Stimulated activated CD8-positive, alpha-beta memory T cell treated with anti-CD3 and anti-CD28 coated beads, Interleukin-4, amount 100 ng/mL, for 1 hour (primary cell): ENCODE measurements at places on chromosomes 3 and 15.

DNA sequence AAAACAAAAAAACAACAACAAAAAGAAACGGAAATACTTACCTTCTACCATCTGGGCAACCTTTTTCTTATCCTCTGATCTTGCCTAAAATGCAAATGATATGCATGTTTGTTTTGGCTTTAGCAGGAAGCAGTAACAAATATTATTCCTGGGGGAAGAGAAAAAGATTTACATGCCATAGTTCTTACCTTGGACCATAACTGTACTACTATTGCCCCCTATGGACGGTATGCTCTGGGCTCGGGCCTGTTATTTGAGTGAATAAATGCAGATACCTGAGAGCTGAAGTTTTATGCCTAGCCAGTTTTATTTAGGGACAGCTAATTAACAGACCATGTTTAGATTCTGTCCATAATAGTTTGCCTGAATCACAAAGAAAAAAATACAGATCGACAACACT, 12.6 kb upstream of the STARD5 start:
- peak; percentile 22 for DNase-seq

GRCh38 chr3:191330530-191331048, 263 bp upstream of the UTS2B start:
- no peak for DNase-seq

GRCh38 chr3:51591231-51591630, 52.7 kb downstream of the RAD54L2 start:
- DNase-seq = no peak

- DNase-seq = no peak
Measured at GRCh38 chr3:40490916-40491315, 14.0 kb downstream of the ZNF619 start.

DNA sequence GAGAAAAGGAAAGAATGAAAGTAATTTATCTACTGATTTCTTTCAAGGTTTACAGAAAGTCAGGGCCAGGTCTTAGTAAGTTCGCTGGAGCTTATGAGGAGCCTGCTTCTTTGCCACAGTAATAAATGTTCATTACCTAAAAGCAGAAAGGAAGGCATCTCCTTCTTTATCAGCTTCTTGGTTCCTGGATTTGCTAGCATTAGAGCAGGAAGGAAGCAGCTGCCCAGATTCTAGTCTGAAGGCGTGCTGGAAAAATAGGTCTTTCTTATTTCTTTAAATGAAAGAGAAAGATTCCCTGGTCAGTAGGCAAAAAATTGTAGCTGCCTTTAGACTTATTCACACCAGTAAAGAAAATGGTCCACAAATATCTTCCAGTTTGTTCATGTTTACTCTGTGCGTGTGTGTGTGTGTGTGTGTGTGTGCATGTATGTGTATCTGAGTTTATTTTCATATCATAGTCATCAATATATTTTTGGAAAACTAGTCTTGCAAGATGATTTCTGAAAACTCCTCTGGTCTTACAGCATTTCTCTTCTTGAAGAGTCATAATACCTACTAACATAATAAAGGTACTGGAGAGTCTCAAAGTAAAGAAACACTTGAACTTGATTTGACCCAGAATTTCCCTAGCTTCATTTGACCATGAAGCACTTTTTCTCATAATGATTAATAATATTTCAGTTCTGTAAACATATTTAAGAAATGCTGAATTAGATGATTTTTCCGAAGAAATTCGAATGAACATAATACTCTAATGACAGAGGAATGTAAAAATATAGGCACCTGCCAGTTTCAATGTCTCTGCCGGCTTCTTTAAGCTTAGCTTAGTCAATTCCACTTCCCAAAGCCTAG, 255.3 kb upstream of the ZPLD1 start:
- DNase-seq = no peak

- DNase-seq = no peak
Measured at GRCh38 chr3:193677734-193678133, 84.7 kb downstream of the OPA1 start.

DNA sequence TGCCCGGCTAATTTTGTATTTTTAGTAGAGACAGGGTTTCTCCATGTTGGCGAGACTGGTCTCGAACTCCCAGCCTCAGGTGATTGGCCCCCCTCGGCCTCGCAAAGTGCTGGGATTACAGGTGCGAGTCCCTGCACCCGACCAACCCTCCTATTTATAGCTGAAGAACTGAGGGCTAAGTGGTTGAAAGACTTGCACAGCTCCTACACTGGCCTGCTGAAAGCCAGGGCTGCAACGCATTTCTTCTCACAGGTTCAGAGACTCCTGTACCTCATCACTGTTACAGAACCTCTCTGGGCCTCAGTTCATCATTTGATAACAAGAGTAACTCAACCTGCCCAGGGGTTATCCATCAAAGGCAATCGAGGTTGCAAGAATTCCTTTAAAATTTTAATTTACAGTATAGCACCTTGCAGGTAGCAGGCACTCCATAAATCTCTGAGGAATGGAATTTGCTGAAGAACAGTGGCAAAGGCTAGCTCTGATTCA, 626.5 kb upstream of the TBL1XR1 start:
- DNase-seq = no peak

DNA sequence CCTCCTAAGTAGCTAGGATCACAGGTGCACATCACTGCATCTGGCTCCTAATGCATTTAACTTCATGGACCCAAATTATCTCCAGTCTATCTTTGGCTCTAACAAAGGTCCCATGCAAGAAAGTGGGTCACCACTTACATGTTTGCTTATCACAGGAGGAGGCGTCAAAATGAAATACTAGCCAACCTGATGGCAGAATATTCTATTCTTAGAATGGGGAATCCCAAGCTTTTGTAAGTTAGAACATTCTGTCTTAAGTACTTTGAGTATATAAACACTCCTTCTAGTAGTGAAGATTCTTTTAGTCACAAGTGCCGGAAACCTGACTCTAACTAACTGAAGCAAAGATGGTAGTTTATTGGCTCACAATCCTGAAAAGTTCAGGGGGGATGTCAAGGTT, 72.0 kb upstream of the ADAMTS9 start:
- DNase-seq = no peak

GRCh38 chr15:50698101-50698500, 11.5 kb upstream of the TRPM7 start:
- no peak for DNase-seq

- DNase-seq = no peak
Measured at GRCh38 chr3:29293421-29293820, 12.6 kb downstream of the RBMS3 start.

- no peak for DNase-seq
Measured at GRCh38 chr3:133096900-133097613, 58.9 kb downstream of the TMEM108 start.

DNA sequence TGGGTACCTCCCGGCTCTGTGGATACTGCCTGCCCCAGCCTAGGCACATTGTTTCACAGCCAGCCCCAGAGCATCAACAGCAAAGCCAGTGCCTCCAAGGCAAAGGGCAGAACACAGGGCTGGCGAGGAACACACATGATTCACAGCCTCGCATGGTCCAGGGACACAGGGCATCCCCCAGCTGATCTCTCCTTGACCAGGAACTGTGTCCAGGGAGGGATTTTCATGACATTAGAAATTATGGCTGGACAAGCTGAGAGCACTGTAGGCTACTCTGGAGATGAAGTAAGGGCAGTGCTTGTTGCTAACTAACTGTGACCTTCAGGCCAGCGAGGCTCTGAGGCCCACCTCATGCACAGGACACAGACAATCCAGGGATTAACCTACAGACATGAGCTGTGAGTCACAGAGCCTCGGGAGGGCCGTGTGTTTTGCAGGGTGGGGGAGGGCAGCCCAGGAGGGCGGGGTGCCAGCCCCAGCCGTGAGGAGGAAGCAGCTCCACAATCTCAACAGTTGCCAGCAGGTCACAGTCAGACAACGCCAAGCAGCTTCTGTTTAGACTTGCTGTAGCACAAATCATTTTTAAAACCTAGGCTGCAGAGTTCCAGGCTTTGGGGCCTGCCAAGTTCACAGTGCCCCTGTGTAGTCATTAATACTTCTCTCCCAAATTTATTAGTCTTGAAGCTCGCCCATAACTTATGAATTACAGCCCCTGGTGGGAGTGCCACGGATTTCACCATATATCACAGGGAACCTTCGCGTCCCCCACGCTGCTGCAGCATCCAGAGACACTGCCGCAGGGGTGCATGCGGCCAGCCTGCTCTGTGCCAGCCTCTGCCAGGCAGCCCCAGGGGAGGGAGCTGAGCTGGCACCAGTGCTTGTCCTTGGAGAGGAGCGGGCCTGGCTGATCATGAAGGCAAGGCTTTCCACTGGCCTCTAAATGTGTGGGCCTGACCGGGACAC, 114.7 kb downstream of the ETFA start:
- no peak for DNase-seq

DNA sequence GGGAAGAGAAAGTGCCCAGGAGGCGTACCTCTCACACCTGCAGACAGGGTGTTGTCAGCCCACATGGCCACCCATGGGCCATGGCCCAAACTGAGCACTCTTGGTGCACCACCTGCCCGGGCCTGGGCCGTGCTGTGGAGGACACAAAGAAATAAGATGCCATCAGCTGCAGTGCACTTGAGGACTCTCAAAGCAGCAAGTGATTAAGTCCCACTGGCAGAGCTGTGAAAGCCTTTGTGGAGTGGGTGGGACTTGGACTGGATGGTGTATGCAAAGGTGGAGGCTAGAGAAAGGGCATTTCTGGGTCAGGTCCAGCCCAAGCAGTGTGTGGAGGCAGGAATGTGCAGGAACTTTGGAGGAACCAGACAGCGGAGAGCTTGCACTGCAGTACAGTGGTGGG, 122.3 kb downstream of the MEGF11 start:
- DNase-seq = no peak

DNA sequence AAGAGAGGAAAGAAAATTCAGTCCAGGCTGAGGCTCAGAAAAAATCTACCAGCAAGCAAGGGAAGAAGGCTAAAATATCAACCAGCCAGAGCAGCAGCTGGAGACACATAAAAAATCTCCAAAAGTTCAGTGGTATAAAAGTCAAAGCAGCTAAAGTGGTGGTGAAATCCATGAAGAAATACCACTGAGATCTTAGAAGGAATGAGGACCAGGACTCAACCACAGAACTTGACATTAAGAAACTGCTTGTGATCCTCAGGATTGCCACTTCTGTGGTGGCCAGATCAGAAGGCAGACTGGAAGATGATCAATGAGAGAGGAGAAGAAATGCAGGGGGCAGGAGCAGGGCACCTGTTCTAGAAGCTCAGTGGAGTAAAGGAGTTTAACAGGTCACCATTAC, 22.5 kb downstream of the CNTN3 start:
- DNase-seq = no peak

DNA sequence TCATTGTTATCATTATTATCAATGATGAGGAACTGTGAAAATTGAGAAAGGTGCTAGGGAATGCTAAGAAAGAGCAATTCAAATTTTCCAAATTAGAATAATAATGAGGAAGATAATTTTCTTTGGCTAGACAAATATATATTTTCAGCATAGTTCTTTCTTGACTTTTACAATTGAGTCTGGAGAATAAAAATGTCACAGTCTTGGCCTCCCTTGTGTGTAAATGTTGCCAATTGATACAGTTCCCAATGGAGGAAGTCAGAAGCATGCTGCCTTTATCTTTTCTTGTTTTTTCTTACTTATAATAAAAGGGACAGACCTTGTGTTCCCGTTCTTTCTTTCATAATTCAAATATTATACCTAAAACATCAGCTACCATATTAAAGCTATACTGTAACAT, 774.4 kb downstream of the SI start:
- DNase-seq = no peak

DNA sequence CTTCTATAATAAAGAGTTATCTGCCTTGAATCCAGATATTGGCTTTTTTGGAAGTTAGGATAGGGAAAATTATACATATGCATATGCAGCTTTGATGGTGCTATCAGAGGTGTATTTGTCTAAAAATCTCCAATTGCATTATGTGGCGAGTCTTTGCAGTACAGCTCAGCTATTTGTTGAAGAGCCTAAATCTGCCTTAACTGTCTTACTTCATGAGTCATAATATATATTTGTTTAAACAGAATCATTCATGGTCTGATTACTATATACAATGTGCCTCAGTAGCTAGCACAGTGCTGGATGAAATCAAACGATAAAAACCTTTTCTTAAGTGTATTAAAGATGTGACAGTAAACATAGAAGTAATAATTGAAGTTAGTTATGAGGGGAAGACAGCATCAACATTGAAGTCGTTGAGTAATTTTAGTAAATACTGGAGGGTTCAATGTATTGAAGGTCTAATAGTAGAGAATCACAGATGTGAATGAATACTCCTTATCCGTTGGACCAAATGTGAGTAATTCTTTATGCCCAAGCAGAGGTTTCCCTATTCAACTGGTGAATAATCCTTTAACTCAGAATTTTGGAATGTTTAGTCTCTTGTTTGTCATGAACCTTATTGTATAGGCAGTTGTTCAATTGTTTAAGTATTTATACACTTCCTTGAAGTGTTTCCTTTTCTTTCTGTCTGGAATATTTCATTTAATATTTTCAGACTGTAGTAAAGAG, 74.8 kb upstream of the NAALADL2 start:
- no peak for DNase-seq

DNA sequence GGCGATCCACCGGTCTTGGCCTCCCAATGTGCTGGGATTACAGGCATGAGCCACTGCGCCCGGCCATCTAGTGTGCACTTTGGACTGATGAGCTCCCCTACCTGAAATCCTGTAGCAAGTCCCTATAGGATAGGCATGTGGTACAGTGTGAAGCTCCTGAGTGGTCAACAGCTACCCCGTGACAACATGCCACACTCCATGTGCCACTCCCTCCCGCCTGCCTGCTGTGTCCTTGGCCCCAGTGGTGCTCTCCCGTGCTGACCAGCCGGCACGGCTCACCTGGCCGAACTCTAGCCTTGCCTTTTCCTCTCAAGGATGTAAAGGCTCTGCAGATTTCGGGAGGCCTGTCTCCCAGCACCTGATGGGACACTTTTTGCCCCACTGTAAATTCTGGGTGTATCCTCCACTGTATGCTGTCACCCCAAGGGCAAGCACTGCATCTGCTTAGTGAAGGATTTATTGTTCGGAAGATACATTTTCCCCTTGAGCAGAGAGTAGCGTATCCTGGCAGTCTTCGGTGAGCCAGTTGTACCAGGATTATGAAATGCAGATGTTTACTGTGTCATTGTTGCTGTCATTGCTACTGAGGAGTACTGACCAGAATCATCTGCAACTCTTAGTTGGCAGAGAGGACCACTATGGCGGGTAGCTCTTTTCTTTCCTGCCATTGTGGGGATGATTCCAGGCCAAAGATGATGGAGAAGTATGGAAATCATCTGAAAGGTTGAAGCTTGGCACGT, 64.7 kb downstream of the IGF1R start:
- no peak for DNase-seq

- DNase-seq = no peak
Measured at GRCh38 chr3:105823149-105823867, 45.5 kb downstream of the CBLB start.

DNA sequence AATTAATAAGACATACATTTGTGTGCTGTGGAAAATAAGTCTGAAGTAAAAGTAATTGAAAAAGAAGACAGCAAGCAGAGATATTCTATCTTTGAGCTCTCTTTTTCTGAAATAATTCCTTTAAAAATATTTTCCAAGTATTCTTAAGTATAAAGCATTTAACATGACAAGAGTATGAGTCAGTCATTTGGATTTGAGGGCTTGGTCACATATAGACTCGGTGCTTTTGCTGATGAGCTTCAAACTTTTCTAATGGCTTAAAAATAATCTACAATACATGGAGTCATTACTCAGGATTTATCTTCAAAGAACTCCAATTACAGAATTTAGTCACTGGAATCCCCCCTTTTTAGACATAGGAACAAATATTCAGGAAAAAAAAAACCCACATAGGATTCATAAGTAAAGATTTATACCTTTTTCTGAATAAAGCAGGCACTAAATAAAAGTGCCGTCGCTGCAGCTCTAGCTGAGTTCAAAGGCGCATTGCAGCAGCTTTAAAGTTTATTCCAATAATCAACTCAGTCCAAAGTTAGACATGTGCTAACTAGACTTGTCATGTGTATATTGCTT, 147.5 kb downstream of the CTNNB1 start:
- DNase-seq = no peak

GRCh38 chr3:71127052-71127831, 456.3 kb downstream of the FOXP1 start:
- no peak for DNase-seq
